ENCODE measurements at places on chromosomes 13 and 19.
A peak's percentile ranks its signal among the peaks of the same experiment; 100 is the strongest.

DNA sequence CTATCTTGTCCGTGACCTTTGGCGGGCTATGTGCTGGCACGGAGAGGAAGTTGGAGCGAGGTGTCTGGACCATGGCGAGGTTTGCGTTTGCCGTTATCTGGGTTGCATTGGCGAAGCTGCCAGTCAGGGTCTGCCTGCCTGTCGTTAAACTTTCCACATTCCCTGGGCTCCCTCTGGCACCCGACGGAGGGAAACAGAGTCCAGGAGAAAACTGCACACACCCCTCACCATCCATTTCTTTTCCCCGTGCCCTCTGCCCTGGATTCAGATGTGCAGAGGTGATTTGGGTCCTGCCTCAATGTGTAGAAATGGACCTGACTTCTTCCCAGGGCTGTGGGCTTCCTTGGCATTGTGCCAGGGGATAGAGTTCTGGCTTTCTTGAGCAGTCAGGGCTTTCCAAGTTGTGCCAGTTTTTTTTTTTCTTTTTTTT lies 142.4 kb downstream of the URI1 start:
- no peak for DNase-seq

DNA sequence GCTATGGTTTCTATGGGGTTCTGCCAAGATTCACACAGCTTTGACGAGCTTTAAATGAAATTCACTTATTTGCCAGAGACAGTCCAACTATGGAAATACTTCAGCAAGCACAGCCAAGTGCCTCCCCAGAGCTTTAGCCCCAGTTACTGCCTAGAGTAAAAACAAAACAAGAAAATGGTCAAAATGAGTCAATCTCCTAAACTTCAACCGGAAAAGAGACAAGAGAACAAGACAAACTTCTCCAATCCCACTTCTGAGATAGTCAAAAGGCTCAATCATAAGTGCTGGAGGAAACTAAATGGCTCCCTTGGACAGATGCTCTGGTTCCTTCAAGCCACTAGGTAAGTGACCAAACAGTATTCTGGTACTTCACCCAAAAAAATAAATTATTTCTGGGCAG lies 65.8 kb downstream of the KATNAL1 start:
- DNase-seq, result no peak

DNA sequence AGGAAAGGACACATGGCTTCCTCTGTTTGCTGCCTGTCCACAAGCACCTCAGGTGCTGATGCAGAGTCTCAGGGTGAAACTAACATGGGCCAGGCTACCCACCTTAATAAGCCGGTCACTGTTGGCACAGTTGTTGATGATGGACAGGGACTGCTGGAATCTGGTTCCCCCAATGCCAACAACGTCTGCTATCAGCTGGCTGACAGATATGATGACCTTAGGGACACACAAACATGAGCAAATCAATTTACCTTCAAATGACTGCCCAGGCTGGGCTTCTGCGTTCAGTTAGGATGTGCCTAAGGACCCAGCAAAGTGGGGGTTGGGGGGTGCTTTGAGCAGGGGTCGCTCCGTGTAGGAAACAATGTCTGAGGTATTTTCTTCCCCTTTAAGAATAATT lies 77.1 kb upstream of the SLC15A1 start:
- no peak for DNase-seq

- no peak for DNase-seq
Measured at GRCh38 chr13:107811233-107812013, 403.9 kb downstream of the LIG4 start.

DNA sequence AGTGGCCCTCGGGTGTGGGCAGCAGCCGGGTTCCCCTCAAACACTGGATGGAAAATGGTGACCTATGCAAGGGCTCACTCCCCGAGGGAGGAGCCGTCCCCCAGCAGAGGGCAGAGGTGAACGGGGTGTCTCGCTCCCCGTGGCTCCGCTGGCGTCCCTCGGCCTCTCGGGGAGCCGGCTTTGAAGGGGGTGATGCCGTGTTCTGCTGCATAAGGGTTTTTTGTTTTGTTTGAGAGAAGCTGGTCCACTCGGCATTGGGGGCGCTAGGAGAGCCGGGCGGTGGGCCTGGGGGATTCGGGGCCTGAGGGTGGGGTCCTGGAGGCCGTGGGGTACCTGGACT lies 4.0 kb downstream of the EFNA2 start:
- DNase-seq, result no peak

DNA sequence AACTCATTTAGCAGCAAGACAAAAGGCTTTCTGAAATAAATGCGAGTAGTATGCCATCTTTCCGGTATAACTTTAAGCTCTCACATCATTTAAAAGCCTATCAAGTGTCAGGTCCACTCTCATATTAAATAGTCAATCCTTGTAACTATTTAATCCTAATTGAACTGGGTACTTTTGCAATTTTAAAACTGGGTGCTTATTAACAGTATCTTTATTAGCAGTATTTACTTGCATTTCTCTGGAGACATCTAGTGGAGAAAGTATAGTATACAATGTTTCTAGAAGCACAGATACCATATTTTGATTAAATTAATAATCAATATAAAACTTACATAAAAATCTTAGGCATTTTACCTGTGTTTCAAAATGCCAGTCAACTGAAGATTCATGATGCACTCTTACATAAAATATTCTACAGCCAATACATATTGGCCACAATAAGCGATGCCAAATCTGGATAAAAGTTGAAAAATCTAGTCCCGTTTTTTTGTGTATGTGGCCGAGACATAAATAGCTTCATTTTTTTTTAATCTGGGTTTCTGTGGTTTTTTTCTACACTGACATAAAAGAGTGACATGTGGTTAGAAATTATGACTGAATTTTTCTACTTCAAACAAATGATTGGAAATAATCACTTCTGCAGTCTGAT lies 4.3 kb upstream of the POSTN start:
- DNase-seq, result no peak

DNA sequence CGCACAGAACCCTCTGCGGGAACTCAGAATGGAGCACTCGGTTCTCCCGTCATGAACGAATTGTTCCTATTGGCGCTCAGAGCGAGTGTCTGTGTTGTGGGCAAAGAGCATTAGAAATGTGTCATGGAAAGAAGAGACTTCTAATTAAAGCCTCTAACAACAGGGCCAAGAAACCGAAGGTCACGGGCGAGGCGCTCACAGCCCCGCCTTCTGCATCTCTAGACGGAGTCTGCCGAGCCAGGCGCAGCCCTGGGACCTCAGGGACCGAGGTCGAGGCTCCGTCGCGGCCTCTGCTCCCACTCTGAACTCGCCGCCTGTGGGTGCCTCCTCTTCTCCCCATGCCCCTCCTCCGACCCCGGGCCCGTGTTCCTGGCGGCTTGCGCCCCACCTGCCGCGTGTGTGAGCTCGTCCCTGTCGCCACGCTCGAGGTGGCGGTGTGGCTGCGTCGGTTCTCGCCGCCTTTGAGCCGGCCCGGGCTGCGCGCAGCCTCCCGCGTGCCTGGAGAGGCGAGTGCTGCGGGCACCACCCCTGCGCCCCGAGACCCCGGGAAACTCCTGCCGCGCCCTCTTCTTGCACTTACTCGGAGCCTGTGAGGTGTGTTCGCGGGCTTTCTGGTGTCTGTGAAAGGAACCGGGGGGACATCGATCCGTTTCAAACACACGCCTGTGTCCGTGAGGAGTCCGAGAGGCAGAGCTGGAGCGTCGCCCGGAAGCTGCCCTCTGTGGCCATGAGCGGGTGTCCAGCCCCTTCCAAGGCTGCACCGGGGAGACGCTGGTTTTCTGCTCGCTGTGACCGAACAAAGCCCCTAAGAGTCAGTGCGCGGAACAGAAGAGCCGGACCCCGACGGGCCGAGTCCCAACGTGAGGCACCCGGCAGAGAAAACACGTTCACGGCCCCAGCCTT lies 45.4 kb upstream of the SPACA7 start:
- DNase-seq, result no peak

GRCh38 chr13:43884222-43884621 lies 4.5 kb downstream of the LACC1 start:
- no peak for DNase-seq

GRCh38 chr19:5104871-5105351 lies 136.0 kb downstream of the KDM4B start:
- DNase-seq, result no peak

DNA sequence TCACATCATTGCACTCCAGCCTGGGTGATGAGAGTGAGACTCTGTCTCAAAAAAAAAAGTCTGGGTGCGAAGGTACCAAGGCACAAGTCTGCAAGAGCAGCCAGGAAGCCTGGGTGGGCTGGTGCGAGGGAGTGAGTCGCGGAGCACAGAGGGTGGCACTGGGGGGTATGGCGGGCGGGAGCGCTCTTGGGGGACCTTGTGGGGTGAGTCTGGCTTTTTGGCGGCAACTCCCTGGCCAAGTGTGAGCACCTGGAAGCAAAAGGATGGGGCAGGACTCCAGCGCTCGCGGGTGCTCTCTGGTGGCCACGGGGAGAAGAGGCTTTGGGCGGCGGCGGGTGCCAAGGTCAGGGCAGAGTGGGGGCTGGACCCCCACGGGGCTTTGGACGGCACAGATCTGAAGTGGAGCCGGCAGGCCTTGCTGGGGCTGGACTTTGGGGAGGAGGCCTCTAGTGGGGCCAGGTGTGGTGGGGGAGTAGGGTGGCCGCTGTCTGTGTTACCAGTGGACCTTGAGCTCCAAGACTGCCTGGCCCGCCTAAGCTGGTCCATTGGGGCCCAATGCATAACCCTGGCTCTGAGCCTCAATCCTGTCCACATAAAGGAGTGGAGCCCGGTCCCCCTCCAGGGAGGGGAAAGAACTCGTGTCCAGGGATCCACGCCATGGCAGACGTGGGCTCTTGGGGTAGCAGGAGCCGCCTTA lies 1.6 kb downstream of the P2RY11 start:
- DNase-seq, result peak; percentile 74

DNA sequence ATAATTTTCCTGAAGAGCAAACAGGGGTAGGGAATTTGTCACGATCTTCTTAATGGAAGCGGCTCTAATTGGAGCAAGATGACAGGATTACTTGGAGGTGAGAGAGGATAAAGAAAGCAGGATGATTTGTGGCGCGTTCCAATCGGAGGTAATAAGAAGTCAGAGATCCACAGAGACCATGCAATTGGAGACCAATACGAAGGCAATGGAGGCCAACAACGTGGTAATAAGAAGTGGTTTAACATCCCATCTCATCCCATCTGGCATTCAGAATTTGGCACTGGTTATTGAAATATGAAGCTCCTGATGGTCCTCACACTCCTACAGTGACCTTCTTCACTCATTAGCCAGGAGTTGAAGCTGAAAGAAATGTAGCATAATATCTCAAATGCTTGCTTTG lies 130.6 kb downstream of the DLEU7 start:
- DNase-seq, result no peak

DNA sequence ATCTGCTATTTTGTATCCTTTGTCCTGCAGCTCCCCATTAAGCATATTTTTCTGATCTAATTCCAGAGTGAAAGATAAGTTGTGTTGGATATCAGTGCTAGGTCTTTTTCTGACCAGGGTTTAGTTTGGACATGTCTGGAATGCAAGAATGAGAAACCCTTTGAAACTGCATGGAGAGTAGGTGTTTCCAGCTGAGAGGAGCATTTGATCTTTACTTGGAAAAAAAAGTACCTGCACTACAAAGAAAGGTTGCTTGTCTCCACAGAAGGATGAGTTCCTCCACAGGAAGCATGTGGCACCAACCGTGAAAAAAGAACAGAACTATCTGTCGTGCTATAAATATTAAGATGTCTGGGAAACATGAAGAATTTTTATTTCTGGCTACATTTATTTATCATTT lies 36.6 kb upstream of the MED4 start:
- no peak for DNase-seq

DNA sequence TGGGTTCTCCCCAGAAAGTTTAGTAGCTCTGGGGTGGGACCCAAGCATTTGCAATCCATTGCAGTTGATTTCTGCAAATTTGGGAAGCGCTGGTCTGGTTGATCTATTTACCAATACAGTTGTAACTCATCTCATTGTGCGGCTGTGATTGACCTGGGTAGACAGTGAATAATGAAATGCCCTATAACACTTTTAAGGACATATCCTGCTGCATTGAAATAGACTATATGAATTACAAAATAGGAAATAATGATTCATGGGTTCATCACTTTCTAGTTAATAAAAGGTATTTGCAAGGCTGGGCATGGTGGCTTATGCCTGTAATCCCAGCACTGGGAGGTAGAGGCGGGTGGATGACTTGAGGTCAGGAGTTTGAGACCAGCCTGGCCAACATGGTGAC lies 59.0 kb upstream of the FARP1 start:
- DNase-seq, result no peak

- DNase-seq, result no peak
Measured at GRCh38 chr13:50599927-50600326, 243.6 kb downstream of the DLEU7 start.

DNA sequence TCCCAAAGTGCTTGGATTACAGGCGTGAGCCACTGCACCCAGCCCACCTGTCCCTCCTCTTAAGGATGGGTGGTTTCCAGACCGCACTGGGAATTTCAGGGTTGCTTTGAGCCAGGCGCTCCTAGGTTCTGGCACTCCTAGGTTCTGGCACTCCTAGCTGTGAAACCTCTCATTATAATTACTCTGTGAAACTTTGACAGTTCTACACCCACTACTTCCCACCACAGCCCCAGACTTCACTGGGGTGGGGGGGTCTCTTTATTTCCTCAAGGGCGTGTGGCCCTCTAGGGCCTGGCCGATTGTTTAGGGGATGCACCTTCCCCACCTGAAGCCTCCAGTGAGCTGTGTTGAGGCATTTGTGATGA lies 2.3 kb upstream of the ADAMTS10 start:
- DNase-seq, result no peak

GRCh38 chr19:11063434-11063833 lies 25.8 kb upstream of the LDLR start:
- DNase-seq, result no peak

- no peak for DNase-seq
Measured at GRCh38 chr13:41751734-41752445, 209.0 kb downstream of the VWA8 start.

DNA sequence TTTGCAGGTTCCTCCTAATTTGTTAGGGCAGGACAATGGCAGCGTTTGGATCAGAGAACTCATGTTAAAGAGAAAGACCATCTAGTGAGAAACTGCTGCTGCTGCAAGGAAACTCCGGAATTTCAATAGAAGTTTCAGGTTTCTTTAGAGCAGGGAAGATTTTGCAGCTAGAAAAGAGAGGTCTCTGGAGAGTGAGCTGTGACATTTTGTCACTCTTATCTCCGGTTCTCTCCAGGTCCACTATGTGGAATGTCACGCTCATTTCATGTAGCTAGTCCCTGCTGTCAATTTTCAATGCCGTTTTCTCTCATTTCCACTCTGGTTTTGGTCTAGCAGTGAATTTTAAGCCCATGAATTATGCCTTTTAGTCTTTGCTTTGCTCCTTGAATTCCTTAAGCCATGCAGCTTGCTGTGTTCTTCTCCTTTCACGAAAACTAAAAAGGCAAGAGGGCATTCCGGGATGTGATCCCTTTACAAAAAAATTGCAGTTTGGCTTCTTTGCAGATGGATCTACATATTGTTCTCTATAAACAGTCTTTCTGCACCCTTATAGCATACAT lies 46.7 kb upstream of the POSTN start:
- DNase-seq, result no peak

- DNase-seq, result no peak
Measured at GRCh38 chr13:113889467-113889866, 25.6 kb upstream of the GAS6 start.

- DNase-seq, result no peak
Measured at GRCh38 chr13:18954254-18954653, 227.4 kb downstream of the TUBA3C start.
